CD4-positive, alpha-beta T cell treated with Interleukin-6 for 4 hours (primary cell): ENCODE measurements at places on chromosomes 3 and 15.

DNA sequence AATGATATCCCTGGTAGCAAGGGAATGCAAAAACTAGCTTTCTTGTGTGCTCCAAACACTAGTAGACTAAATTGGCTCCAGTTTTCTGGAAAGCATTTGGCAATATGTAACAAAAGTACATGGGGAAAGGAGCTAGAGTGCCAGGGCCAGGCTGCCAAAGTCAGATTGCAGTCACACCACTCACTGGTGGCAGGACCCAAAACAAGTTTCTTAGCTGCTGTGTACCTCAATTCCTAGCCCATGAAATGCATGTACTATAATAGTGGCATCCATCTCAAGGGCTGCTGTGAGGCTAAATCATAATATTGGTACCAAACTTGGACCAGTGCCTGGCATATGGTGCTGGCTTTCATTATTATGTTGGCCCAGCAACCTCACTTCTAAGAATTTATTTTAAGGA, 49.3 kb downstream of the CLDN18 start:
- no peak for DNase-seq

- DNase-seq = no peak
Measured at GRCh38 chr3:146628671-146629070, 23.5 kb upstream of the PLSCR5 start.

DNA sequence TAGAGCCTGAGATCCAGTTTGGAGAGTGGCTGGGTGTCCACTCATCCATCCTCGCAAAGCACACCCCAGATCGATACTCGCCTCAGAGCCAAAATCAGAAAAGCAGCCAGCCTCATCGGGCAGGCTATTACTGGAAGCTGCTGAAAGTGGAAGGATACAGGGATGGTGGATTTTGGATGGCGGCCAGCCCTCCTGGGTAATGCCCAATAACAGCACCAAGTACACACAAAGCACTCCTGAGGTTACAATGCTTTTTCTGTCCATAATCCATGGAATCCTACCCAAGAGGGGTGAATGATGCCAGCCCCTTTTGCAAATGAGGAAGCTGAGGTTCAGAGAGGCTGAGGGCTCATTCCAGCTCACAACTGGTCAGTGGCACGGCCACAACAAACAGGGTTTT, 93.1 kb upstream of the SLC6A11 start:
- DNase-seq = no peak

GRCh38 chr15:75454471-75455378, 3.2 kb upstream of the SIN3A start:
- DNase-seq = peak; percentile 85

DNA sequence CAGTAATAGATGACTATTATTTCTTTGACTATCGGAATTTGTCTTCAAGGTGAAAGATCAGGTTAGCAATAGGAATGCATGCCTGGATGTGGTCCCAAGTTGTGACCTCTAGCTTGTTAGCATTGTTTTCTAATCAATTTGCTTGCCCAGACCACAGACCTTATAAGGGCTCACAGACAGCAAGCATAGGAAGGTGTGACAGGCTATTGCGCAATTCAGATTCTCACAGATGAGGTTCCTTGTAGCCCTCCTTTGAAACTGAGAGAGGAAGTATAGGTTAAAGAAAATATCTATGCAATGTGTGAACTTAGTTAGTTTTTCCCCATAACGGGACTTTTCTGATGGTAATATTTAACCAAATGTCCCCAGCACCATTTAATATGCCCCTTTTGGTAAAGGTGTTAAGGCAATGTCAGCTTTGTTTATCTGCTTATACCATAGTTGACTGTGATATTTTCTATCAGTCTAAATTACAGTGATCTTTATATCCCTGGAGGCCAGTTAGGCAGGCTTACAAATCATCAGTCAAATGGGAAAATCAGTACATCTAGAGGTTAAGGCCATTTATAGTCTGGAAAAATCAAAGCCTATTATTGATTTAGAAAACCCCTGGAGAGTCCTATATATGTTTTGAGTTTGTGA, 168.1 kb upstream of the MBNL1 start:
- peak; percentile 1 for DNase-seq

GRCh38 chr3:14340960-14341708, 61.3 kb upstream of the SLC6A6 start:
- no peak for DNase-seq

GRCh38 chr3:115233021-115233420, 85.9 kb upstream of the ZBTB20 start:
- DNase-seq = no peak

DNA sequence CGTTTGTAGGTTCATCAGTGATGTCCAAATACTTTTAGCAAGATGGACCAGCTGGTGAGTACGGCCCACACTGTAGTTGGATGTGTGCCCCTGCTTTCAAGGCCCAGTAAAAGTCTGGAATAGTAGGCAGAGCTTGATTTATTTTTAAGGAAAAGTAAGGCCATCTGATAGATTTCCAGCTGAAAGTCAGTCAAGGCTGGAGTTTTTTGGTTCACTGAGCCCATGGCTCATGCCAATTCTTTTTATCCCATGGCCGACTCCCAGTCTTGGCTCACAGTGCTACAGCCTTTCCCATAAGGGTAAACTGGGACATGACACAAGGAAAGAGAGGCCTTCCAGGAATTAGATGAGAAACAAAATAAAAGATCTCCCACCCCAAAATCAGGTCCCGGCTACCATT, 13.5 kb downstream of the CCDC80 start:
- DNase-seq = no peak

DNA sequence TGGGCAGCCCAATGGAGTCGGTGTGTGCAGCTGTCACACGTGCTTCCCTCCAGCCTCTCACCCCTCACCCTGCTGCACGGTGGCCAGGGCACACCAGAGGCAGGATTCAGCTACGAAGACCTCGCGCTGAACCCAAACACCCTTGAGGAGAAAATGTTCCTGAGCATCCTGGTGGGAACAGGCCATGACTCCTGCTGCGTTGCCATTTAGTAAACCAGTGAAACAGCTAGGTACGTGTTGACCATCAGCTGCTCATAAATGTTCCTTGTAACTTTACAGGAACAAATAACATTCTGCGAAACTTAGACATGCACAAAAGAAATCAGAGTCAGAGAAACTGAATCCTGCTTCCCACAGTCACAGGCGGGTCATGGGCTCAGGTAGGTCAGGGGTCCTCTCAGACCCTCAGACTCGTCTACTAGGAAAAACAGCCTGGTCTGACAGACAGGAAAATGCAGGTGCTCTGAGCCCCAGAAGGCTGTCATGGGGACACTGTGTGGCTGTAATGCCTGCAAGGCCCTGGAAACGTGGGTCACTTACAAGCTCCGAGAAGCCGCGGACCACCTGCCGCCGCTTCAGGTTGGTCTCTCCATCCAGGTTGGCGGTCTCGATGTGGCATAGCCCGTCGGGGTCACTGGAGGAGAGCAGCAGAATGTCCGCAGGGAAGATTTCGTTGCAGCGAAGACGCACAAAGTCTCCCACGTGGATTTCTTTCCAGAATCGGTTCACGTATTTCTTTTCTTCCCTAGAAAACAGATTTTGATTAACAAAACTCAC, 82.5 kb downstream of the ATP10A start:
- DNase-seq = no peak

DNA sequence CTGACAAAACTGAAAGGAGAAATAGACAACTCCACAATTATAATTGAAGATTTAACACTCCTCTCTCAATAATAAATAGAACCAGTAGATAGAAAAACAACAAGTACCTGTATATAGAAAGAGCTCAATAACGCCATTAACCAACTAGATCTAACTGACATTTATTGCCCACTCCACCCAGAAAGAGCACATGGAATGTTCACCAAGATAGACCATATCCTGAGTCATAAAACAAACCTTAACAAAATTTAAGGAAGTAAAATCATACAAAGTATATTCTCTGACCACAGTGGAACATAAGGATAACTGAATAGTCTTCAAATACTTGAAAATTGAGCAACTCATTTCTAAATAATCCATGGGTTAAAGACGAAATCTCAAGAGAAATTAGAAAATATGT, 25.1 kb downstream of the KBTBD12 start:
- DNase-seq = no peak

DNA sequence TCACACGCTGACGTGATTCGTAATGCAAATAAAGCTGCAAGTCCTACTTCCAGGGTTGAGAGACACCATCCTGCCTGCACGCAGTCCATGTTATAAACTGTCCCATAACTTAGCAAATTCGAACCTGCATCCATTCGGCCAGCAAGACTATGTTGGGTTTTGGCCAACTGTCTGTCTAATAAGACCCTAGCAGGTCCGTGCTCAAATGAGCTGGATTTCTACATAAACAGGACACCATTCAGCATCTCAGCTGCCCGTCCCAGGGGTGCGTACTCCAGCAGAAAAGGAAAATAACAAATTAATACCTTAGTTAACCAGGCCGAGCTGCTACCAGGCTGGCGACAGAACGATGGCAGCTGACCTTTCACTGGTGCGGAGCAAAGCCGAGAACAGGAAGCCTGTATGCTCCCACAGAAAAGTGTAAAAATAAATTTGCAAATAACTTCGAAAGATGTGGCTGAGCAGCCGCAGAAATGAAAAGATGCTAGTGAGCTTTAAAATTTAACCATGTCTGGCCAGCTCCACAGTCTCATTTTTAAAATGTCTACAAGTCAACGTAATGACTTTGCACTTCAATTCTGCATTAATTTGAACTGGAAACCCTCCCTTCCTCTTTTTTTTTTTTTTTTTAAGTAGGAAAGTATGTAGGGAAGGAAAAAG, 97.1 kb upstream of the SNRPA1 start:
- DNase-seq = no peak

DNA sequence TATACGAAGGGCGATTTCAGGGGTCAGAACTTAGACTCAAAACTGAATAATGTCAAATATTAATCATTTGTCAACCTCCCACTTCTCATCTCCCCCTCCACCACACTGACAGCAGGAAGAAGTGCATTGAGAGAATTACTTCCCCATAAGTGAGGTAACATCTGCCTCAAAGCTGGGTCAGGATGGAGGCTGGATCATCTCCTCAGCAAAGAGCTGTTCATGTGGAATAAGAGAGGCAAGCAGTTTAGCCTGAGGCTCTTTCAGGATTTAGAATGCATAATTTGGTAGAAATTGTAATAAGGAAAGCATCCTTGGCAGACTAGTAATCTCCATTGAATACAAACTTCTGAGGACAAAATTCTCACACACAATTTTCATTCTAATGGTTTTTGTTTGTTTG, 512.1 kb downstream of the ROBO1 start:
- no peak for DNase-seq

DNA sequence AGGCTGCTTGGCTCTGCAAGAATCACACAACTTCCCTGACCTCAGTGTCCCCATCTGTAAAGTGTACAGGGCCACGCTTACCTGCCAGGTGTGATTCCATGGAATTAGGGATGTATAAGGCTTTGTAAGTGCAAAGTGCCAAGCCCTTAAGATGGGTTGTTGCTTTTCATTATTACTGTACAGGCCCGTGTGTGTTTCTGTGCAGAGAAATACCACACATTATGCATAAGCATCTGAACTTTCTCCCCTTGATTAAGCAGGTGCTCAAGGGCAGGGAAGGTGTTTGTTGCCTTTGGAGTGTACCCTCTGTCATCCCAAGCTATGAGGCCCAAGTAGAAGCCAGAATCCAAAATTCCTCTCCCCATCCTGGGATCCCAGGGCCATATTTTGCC, 13.6 kb upstream of the HRH1 start:
- no peak for DNase-seq

- no peak for DNase-seq
Measured at GRCh38 chr3:137988982-137989381, 21.0 kb upstream of the CLDN18 start.

GRCh38 chr3:101146946-101147345, 153.7 kb upstream of the ABI3BP start:
- DNase-seq = no peak

GRCh38 chr3:192751148-192751547, 23.8 kb upstream of the FGF12 start:
- DNase-seq = no peak

DNA sequence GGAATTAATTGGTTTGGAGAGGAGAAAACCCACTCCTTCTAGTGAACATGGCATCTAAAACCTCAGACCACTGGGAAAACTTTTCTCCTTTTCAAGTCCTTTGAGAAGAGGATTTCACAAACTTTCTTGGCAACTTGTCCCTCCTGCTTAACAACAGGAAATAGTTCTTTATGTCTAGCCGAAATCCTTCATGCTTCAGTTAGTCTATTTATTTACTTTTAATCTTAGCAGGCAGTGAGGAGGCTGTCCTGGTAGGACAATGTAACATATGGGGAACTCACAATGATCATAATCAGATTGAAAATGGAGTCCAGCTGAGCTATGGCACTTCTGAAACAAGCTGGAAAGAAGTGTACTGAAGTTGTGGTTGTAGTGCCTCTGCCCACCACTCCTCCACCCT, 50.6 kb downstream of the KY start:
- DNase-seq = no peak

GRCh38 chr15:41882689-41883483, 11.0 kb downstream of the SPTBN5 start:
- DNase-seq = no peak

- DNase-seq = no peak
Measured at GRCh38 chr3:4314688-4315087, 11.5 kb downstream of the SETMAR start.
